NCI-H2081 treated with DMSO at 0.1 percent for 48 hours (cell line): ENCODE measurements at places on chromosomes 12 and 14.
A peak's percentile ranks its signal among the peaks of the same experiment; 100 is the strongest.

- DNase-seq, result no peak
Observed at GRCh38 chr12:132827763-132828703, 636 bp downstream of the GOLGA3 start.

- peak; percentile 9 for DNase-seq
Observed at GRCh38 chr12:50825372-50825838, 17.3 kb upstream of the TMPRSS12 start.

GRCh38 chr12:57025196-57025595 lies 8.9 kb upstream of the TAC3 start:
- no peak for DNase-seq

GRCh38 chr14:63345826-63346225 lies 27.1 kb upstream of the GPHB5 start:
- DNase-seq, result no peak

GRCh38 chr12:19110221-19110940 lies 19.2 kb upstream of the PLEKHA5 start:
- no peak for DNase-seq

DNA sequence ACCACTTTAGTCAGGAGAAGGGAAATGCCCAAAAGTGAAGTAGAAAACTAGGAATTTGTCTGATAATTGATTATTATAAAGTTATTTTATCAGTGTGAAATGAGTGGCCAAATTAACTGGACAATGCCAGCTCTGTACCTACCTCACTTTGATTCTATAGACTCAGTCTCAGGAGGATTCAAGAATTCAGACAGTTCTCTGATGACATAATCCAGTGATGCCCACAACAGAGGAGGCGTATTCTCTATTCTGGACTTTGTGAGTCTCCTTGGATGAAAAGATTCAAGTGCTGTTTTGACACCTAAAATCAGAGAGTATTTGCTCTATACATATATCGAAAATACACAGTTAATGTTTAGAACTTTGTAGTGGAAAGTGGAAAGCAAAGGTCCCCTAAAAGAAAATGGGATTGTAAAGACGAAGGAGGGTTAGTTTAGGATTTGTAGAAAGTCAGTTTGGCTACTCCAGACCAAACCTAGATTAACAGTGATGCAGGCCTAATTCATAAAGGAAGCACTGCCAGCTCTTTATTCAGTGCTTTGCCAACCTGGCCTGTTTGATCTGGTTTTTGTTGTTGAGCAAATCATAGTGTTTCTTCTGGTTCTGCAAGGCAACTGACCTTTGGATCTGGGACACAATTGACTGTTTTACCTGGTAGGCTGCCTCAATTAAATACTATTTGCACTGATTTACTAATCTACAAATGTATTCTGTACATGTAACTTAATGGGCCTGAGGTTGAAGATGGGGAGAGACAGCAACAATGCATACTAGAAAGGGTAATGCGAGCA lies 67.4 kb downstream of the DAD1 start:
- DNase-seq, result no peak

DNA sequence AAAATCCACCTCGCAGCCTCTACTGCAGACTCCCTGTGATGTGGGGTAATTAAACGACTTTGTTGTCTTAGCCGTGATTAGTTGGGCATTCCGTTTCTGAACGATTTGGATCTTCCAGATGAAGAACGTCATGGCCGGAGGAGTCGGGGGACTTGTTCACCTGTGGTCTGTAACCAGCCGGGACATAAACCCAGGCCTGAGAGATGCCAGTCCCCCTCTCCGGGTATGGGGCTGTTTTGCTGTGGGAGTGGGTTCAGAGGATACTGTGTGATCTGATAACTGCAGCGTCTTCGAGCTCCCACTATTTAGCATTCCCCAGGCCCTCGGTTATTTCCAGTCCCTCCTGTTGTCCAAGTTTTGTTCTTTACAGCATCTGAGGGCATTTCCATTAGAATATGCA lies 96.1 kb downstream of the PIWIL1 start:
- no peak for DNase-seq
